ENCODE measurements at places on chromosomes 16 and 17.

DNA sequence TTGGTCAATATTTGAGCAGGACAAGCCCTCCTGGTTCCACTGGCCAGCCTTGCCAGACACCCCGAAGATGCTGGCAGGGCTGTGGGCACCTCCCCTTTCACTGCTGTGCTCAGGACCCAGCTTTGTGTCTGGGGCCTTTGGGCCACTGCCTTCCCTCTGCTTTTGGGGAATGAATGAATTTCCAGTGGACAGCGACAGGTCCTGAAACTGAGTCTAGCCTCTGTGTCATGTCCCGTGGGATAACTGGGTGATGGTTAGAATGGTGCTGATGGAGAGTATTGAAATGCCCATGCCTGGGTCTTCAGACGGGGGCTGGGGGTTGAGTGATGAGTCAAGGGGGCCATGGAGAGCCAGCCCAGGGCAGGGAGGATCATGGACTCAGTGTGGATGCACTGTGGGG lies 135.8 kb downstream of the FOXL1 start:
- peak; percentile 17 for DNase-seq

- DNase-seq = no peak
Observed at GRCh38 chr17:74738051-74738996, 1.3 kb downstream of the RAB37 start.

DNA sequence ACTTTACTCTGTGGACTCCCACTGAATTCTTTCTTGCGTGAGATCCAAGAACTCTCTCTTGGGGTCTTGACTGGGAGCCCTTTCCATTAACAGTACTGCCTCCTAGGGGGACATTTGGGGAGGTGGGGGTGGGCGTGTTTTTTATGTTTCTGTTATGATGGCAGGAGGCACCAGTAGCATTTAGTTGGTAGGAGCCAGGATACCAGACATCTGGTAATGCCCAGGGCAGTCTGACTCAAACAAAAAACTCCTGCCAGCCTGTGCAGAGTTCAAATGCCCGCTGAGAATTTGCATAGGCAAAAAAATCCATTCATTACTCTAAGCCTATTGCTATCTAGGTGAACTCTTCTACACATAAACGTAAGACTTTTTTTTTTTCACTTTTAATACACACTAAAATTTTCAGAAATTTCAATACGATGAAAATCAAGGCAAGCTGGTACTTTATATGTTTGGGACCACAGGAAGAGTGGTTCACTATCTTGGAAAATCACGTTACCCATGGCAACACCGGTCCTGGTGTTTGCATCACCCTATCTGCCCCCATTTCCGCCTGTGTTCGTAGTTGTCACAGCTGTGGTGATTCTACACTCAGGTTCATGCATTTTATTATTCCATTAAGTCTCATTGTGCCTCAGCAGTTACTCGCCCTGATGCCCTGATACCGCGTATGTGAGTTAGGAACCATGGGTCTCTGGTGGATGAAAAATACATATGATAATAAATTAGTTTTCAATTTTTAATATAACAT lies 121.1 kb upstream of the XYLT1 start:
- DNase-seq = no peak

GRCh38 chr17:74702116-74702871 lies 10.4 kb downstream of the CD300LF start:
- no peak for DNase-seq

DNA sequence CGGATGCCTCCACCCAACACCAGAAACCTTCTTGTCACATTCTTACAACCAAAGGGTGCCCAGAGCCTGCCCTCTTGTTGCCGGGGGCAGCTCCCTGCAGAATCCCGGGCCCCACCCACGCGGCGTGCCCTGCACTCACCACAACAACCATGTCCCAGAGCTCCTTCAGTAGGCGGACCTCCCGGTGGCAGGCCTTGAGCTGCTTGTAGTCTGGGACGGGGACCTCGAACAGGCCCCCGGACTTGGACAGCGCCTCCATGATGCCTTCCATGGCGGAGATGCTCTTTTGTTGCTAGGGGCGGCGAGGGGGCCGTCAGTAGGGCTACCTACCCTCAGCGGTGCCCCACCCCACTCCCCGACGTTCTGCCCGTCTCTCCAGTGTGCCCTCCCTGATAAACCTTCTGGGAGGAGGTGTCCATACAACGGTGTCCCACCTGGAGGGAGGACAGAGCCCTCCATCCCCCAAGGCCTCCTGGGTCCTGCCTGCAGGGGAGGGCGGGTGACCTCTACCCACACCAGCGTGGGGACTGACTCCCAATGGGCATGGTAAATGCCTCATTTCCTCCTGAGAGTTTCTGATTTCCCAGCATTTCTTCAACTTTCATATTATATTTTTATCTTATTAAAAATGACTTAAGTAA lies 52.2 kb downstream of the DNAH17 start:
- no peak for DNase-seq

GRCh38 chr17:80476877-80477646 lies 655 bp upstream of the NPTX1 start:
- DNase-seq = no peak

- DNase-seq = peak; percentile 94
Observed at GRCh38 chr17:40915199-40915661, 22.2 kb downstream of the KRT23 start.

DNA sequence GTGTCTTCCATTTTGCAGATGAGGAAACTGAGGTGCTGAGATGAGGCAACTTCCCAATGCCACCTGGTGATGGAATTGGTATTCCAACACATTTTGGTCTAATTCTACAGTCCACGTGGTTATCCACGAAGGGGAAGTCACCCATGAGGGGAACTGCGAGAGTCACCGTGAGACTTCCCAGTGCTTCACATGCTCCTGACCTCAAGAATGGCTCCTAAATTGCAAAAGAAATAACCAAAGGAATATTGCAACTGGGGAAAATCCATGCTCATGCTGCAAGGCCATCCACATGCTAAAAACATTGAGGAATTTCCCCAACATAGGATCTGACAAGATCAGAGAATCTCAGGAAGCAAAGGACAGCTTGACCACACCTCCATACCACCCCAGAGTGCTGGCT lies 153.9 kb downstream of the HS3ST3B1 start:
- no peak for DNase-seq

DNA sequence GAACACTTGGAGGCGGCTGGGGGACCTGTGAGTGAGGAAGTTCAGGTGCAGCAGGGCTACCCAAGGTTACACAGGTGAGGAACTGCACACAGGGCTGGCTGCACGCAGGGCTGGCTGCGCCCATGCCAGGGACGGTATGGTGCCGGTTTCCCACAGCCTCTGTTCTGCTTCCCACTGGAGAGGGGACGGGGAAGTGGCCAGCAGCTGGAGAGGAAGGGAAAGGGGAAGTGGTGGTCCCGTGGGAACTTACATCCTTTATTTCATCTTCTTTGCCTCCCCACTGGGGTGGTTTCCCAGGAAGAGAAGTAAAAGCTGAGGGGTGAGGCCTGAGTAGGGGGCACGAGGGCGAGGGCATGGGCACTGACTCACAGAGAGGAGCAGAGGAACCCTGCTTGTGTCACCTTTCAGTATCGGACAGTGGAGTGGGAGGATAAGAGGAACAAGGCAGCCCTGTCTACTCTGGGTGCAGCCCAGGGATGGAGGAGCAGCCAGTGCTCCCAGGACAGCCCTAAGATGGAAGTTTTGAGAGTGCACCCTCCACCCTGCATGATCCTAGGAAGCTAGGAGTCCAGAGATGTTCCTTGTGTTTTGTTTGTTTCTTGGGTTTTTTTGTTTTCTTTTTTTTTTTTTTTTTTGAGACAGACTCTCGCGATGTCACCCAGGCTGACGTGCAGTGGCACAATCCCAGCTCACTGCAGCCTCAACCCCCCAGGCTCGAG lies 25.5 kb upstream of the CDH1 start:
- DNase-seq = no peak

DNA sequence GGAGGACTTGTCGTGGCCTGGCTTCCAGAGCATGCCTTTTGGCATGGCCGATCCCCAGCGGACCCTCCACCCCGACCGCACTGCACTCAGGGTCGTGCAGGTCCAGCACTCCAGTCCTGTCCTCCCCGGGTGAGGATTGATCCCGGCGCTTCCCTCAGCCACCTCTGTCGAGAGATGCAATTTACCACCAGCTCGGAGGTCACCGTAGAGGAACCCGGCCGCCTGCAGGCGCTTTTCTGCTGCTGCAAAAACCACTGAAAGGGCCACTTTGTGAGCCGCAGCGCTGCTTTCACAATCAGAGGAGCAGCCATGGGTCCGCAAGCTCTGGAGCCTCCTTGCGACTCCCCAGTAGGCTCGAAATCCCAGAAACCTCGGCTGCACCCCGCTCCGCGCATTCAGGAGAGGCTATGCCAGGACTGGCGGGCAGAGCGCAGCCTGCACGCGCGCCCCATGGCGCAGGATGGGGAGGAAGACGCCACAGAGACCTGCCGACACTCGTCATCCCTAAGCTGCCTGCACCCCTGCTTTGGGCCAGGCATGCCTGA lies 134.2 kb downstream of the HS3ST2 start:
- no peak for DNase-seq

- DNase-seq = no peak
Observed at GRCh38 chr16:3389663-3390338, 11.0 kb downstream of the ZSCAN32 start.

DNA sequence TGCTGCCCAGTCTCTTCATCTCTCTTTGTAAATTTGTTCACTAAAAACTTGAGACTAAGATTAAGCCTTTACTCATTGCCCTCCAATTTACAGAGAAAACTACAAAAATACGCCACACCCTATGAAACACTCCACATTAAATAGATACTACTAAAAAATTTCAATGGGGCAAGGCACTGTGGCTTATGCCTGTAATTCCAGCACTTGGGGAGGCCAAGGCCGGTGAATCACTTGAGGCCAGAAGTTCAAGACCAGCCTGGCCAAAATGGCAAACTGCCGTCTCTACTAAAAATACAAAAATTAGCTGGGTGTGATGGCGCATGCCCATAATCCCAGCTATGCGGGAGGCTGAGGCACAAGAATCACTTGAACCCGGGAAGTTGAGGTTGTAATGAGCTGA lies 3.8 kb downstream of the UBE2O start:
- DNase-seq = no peak

- DNase-seq = no peak
Observed at GRCh38 chr17:32159586-32160438, 17.5 kb downstream of the RHOT1 start.

- DNase-seq = no peak
Observed at GRCh38 chr16:51816929-51817328, 665.9 kb upstream of the SALL1 start.

DNA sequence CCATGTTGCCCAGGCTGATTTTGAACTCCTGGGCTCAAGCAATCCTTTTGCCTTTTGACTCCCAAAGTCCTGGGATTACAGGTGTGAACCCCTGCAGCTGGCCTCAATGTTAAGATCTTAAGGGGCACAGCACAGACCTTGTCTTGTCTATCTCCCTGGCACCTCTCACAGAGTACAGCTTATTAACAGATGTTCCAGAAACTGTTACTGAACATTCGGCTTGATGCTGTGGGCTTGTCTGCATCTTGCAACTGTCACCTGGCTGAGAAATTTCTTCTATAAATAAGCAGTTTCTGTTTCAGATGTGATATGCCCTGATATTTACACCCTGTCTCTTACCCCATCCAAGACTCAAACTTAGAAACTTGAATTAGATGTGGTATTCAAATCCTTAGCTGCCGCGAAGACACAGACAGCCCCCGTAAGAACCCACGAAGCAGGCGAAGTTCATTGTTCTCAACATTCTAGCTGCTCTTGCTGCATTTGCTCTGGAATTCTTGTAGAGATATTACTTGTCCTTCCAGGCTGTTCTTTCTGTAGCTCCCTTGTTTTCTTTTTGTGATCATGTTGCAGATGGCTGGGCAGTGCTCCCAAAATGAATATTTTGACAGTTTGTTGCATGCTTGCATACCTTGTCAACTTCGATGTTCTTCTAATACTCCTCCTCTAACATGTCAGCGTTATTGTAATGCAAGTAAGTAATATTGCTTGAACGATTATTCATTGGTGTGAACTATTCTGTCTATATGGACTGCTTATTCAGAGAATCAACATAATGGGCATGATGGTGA lies at the start of gene TNFRSF17:
Gene TNFRSF17 (plus strand): TSS at position 450 of the 791 bp plus-strand sequence. CDS start 115 bp downstream, at position 565.
- DNase-seq = no peak

DNA sequence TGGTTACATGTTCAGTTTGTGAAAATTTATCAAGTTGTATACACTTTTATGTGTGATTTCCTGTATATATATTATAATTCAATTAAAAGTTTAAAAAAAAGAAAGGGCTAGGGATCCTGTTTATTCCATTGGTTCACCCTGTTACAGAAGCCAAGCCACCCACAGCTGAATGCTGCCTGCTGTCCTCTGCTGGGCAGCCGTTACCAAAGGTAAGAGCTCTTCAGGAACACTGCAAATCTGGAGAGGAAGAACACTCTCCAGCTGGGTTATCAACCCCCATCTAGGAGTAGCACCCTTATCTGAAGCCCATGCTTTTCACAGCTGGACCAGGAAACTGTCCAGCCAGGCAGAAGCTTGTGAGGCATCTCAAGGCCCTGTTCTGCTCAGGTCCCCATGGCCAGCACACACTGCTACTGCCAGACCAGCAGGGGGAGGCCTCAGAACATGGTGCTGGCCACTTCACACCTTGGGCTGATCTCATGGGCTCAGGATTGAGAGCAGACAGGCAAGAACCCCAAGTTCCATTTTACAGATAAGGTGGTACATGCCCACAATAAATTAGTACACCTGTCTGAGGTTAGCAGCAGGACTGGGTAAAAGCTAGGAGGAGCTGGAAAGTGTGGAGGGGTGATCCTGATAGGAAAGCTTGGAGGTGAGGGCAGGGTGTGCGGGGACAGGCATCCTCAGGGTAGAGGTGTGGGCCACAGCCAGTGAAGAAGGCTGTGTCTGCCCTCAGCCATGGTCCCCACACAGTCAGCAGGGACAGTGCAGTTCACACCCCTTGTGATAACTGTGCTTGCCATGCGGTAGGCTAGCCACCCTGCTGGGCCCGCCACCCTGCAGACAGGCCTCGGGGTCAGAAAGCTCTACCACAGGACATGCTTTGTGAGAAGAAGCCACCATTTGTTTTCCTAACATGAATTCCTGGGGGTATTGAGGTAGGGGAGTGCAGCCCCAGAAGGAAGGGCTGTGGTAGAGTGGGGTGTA lies 54.3 kb upstream of the SREBF1 start:
- DNase-seq = peak; percentile 66

- DNase-seq = no peak
Observed at GRCh38 chr16:82886146-82886545, 259.4 kb downstream of the CDH13 start.

DNA sequence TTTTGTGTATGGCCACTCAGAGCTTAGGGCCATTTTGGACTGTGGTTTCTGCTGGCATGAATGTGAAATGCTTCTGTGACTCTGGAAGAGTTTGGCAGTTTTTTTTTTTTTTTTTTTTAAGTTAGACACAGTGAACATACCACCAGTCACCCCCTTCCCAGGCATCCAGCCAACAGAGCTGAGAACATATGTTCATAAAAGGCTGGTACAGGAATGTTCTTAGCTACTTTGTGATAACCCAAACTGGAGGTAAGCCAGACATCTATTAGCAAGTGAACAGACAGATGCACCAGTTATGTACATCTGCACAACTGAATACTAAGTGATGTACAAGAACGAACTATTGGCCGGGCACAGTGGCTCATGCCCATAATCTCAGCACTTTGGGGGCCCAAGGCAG lies 92.7 kb downstream of the ABCC1 start:
- DNase-seq = peak; percentile 89
